IMR-90 (cell line): ENCODE measurements at places on chromosomes 13 and 19.

DNA sequence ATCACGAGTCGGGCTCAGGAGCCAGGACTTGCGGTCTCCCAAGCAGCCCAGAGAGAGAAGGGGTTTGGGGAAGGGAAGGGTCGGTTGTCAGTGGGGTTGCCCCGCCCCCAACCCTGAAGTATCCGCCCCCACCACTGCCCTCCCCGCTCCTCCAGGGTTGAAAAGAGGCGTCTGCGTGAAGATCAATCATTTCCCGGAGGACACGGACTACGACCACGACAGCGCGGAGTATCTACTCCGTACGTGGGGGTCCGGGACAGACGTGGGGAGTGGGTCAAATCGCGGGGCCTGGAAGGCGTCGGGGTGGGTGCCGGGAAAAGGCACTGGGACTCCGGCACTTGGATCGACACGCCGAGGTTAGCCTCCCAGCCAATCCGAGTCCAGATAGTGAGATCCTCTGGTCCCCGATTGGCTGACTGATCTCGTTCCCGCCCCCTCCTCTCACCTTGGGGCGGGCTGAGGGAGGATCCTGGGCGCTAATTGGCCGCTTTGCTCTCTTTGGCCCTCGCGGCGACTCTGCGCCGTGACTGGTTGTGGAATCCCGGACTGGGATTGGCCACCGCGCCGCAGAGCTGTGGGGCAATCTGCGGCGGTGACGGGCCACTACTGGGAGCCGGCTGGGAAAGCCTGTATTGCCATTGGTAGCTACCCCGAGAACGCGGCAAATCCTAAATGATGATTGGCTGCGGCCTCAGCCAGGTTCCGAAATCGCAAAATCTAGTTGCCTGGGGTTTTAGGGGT is 13.3 kb upstream of the CACNG6 start:
- DNase-seq, result peak; percentile 84

DNA sequence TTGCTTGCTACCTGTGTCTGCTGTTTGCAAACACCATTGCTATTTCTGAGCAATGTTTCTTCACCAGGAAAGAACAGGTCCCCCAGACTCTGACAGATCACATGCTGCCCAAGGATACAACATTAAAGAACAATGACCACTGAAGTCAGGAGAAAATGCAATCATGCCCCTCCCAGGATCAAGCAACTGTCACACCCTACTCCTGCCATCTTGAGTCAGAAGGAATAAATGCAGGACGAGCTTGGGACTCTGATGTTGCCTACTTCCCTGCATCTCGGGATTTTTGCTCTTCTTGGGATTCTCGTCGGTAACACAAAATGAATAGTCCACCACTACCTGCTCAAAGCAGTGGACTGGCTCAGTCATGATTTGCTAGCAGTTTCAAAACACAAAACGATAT is 490.6 kb downstream of the COG6 start:
- DNase-seq, result no peak

GRCh38 chr13:110403315-110403714 is 96.2 kb downstream of the COL4A2 start:
- peak; percentile 84 for DNase-seq

- peak; percentile 40 for DNase-seq
Observed at GRCh38 chr19:53908106-53908934, 758 bp upstream of the CACNG7 start.

DNA sequence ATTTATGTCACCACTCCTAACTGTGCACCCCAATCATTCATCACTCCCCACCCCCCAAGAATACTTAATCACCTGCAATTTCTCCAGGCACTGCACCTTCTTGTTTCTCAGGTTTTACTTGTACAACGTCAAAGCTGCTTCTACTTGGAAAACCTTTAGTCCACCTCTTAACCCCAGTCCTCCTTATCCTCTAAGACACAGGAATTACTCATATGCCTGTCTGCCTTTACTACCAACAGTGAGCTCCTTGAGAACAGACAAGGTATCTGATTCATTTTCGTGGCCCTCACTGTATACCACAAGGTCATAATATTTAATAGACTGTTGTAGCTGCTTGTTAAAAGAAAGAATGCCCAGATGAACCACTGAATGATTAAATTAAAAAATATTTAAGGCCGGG is 21.0 kb upstream of the NDFIP2 start:
- peak; percentile 25 for DNase-seq

DNA sequence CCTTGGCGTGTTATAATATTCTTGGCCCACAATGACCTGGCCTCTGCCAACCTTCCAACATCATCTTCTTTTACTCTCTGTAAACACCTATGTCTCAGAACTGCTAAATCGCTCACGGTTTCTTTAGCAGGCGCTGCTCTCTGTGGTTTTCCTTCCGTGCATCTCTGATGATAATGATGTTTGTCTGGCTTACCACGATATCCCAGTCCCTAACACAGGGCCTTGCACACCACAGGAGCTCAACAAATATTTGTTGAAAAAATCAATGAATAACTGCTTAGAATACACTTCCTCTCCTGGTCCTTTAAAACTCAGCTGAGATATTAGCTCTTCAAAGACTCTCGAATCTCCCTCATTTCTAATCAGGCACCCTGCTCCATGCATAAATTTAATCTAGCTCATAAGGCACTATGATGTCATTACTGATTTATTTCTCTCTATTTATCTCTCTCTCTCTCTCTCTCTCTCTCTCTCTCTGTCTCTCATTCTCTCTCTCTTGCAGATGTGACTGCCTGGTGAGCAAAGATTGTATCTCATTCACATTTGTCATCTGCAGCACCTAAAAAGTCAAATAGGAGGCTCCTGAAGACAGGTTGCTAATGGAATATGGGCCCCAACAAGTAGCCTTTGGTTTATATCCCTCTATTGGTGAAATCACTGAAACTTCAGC is 206.4 kb downstream of the NHLRC3 start:
- DNase-seq, result no peak

- no peak for DNase-seq
Observed at GRCh38 chr13:103243495-103243894, 177.3 kb upstream of the SLC10A2 start.

DNA sequence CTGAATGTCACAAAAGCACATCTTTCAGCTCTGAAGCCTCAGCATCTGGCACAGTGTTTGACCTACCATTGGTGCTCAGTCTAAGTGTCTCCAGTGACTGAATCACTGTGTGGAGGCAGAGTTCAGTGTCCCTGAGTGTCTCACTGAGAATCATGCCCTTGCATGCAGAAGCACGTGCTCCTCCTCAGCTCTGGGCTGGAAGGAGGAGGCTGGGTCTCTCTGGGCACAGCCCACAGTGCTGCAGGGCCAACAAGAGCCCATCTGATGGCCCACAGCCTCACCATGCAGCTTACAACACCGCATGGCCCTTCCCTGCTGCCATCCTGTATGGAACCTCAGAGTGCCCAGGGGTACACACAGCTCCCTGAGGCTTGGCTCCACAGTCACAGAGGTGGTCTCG is 86.1 kb downstream of the TEX26 start:
- no peak for DNase-seq

GRCh38 chr19:7213628-7214323 is 80.4 kb downstream of the INSR start:
- no peak for DNase-seq

DNA sequence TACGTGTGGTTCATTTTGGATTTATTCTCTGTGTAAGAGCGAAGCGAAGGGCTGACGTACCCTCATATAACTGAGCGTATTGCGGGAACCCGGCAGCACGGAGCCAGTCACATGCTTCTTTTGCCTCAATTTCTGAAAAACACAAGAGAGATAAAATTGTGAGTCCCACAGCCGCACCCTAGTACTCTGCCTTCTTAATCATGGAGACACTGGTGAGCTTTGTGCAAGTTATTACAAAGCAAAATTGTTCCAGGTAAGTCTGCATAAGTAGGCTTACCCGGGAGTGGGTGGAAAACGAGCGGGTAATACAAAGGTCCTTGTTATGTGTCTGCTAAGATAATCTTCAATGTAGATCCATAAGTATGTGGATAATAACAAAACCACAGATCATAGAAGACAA is 118.1 kb downstream of the STARD13 start:
- no peak for DNase-seq

DNA sequence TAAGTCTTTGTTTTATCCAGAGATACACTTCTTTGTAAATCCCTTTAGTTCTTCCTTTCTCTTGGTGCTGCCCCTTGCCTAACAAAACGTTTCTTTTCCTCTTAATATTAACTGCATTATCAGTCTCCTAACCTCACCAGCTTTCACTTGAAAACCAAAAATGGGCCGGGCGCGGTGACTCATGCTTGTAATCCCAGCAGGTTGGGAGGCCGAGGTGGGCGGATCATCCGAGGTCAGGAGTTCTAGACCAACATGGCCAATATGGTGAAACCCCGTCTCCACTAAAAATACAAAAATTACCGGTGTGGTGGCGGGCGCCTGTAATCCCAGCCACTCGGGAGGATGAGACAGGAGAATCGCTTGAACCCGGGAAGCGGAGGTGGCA is 329.8 kb upstream of the MIR17HG start:
- no peak for DNase-seq

GRCh38 chr13:20264271-20265018 is 32.3 kb upstream of the GJB6 start:
- no peak for DNase-seq

GRCh38 chr13:59476366-59476765 is 687.4 kb downstream of the DIAPH3 start:
- DNase-seq, result peak; percentile 17

DNA sequence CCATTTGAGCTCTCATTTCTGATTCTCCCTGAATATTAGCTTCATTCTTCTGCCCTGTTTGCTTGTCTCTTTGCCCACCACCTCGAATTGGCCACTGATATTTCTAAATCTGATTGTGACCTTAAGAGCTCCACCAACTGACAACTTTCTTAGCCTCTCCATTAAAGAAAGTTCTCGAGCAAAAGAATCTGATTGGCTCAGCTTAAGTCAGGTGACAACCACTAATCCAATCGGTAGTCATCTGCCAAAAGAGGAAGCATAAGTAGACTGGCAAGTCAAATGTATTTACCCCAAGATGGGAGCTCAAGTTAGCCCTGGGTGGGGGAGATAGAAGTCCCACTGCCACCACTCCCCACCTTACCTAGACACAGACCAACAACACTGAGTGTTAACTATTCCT is 41.5 kb downstream of the NOTCH3 start:
- peak; percentile 33 for DNase-seq

- DNase-seq, result no peak
Observed at GRCh38 chr13:46317120-46317519, 69.9 kb downstream of the RUBCNL start.

DNA sequence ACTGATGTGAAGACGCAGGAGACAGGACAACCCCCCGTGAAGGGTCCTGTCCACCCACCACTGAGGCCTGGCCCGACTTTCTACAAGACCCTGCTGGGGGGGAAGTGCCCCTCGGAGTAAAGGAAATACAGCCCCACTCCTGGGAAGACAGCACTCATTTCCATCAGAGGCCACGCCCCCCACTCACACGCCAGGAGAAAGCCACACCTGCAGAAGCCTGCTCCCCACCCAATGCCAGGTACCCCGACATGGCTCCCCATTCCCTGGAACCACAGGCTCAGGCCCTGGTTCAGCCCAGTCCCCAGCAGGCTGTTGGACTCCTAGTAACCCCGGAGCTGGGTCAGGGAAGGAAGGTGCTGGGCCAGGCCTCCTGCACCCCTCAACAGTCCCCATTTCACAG is 10.9 kb upstream of the ATP8B3 start:
- DNase-seq, result no peak

DNA sequence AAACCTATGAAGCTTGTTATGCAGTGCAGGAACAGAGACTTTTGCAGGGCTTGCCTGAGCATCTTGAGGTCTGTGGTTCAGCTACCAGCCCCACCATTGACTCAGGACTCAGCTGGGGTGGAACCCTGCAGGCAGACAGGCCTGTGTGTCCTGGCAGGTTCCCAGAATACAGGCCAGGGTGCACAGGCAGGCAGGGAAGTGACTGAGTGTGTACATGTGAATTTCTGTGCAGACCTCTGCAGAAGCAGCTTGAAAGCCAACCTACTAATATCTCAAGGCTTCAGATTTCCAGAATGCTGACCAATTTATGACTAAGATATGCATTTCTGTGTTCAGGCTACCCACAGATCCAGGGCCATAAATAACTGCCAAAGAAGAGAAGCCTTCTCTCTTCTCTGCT is 254.4 kb downstream of the DLEU7 start:
- peak; percentile 91 for DNase-seq
